ENCODE measurements at places on chromosomes 7 and 10. TPM values are rescaled to one million over a fixed set of nuclear protein-coding genes. Genes with fewer than 3 reads are reported as not detected.

Gene ZNF92
- 15.0 TPM for total RNA-seq

Gene TEX47
- total RNA-seq, result not detected

Gene WEE2
- total RNA-seq, result not detected

- DNase-seq, result peak; percentile 80
These were observed 941 bp upstream of the LUC7L2 start for GRCh38 chr7:139358541-139359365.

DNA sequence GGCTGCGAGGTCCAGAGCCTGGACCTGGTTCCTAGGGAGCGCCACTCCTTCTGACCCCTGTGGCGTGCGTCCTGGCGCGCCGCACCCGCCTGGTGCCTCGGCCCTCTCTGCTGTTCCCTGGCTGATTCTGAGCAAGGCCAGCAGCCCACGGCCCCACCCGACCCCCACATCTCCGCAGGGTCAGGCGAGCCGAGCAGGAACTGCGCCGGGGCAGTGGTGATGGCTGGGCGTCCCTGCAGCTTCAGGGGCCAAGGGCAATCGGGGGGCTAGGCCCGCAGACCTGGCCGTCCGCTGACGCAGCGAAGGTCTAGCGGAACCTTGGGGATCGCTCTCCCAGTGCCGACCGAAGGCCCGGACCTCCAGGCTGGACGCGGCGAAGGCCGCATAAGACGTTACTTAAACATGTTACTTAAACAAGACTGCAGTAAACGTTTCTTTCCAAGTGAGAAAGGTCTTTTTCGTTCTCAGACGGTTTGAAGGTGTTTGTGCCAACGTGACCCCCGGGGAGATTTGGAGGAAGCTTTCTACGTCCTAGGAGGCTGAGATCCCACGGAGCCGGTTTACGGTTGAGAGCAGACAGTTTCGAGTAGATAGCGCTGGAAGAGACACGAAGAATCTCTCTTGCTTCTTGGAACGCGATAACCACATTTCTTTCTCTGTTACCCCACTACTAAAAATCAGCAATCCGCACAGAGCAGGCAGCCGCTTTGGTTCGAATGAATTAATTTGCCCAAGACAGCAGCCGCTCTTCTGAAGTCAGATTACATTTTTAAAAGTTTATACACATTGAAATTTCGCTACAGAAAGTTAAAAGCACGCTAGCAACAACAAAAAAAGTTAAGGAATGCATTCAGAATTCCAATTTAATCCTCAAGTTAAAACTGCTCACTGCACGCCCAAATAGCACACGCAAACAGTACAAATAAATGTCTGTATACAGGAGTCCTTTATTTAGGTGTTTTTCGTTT lies 4.9 kb upstream of the NKX2-3 start:
- DNase-seq, result no peak

DNA sequence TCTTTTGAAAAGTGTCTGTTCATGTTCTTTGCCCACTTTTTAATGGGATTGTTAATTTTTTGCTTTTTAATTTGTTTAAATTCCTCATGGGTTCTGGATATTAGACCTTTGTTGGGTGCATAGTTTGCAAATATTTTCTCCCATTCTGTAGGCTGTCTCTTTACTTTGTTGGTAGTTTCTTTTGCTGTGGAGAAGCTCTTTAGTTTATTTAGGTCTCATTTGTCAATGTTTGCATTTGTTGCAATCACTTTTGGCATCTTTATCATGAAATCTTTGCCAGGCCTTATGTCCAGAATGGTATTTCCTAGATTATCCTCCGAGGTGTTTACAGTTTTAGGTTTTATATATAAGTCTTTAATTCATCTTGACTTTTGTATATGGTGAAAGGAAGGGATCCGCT lies 23.9 kb upstream of the CYP2C19 start:
- no peak for DNase-seq

- no peak for DNase-seq
These were observed 36.9 kb downstream of the MEIG1 start for GRCh38 chr10:14995964-14996565.

GRCh38 chr10:130127364-130128061 lies 8.7 kb upstream of the GLRX3 start:
- DNase-seq, result peak; percentile 87

DNA sequence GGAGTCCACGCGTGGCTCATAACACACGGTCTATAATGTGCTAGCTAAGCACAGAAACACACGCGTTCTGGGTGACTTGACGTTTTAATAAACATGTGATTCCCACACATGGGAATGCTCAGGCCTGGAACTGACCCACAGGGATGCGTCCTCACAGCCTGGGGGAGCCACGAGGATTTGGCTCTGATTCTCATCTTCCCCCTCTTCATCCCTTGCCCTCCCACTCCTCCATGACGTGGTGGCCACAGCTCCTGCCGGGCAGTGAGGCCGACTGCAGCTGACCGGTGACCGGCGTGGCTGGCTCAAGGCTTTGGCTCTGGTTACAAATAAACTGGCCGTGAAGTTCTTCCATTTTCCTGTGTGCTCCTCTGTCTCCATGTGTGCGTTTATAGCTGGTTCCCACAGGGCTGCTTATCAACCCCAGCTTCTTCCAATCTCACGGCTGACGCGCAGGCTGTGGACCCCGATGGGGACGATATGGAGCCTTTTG lies 40.9 kb upstream of the KLF6 start:
- no peak for DNase-seq

DNA sequence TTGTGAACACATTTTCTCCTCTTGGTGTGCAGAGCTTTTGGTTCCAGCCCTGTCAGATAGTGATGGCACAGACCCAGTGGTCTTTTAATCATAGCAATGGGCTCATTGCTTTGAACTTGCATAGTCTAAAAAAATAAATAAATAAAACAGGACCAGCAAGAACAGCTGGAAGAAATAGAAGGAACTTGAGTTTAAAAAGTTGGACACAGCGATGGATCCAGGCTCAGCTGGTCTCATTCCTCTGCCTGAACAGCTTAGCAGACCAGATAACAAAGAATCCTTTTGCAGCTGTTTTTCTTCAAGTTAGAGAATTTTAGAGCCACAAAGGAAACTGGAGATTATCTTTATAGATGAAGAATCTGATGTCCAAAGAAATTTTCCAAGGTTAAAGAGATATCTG lies 1005.6 kb downstream of the LRMDA start:
- no peak for DNase-seq

DNA sequence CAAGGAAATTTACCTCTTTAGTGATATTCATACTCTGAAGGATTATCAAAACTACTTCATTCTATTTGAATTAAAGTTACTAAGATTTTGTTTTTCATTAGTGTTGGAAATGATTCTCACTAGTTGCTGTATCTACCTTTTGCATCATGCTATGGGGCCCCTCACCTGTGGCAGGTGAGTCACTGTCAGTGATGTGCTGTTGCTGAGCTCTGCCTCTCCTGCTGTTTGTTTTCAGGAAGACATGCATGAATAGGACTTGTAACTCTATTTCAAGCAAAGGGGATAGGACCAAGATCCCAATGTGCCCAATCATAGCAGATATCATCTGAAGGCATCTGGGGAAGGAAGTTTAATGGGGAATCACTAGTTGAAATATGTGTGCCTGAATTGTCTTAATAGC lies 57.4 kb upstream of the AGR3 start:
- no peak for DNase-seq

GRCh38 chr10:15857107-15857575 lies 3.2 kb downstream of the MINDY3 start:
- no peak for DNase-seq

DNA sequence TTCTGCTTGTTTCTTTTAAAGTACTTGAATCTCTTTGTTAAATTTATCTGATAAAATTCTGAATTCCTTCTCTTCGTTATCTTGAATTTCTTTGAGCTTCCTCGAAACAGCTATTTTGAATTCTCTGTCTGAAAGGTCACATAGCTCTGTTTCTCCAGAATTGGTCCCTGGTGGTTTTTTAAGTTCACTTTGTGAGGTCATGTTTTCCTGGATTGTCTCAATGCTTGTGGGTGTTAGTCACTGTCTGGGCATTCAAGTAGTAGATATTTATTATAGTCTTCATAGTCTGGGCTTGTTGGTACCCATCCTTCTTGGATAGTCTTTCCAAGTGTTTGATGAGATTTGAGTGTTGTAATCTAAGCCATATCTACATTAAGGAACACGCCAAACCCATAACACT lies 1060.6 kb downstream of the LRMDA start:
- DNase-seq, result no peak

Data from activated CD4-positive, alpha-beta T cell treated with anti-CD3 and anti-CD28 coated beads, Interleukin-2, amount 10 ng/mL, durations not matched to agents 24 days and 14 days (primary cell).